Activated CD8-positive, alpha-beta T cell treated with anti-CD3 and anti-CD28 coated beads for 36 hours (primary cell): ENCODE measurements at places on chromosomes 2 and 18. TPM values are rescaled to one million over a fixed set of nuclear protein-coding genes. Genes with fewer than 3 reads are reported as not detected.

Gene ANKRD62
- not detected for total RNA-seq

GRCh38 chr2:30437809-30438548, 9.1 kb upstream of the LCLAT1 start:
- no peak for DNase-seq

- DNase-seq, result no peak
Observed at GRCh38 chr2:220394433-220394832, 767.0 kb downstream of the SLC4A3 start.

DNA sequence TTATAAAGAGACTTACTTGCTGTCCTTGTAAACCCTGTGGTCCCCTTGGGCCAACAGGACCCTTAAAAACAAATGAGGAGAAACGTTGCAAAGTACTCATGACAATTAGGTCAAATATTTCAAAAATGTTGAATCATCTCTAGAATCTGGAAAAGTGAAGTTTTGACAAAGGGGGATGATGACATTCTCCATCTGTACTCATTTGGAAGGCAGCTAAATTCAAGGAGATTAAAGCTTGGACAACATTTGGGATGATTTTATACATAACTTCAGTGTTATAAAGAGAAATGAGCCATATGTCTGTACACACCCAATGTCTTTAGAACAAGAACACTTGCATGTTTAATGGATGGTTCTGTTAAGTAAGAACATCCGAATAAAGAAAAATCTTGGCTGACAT, 92.9 kb downstream of the COL5A2 start:
- DNase-seq, result no peak
